ENCODE measurements at places on chromosomes 3 and 15. TPM values are rescaled to one million over a fixed set of nuclear protein-coding genes. Genes with fewer than 3 reads are reported as not detected.

Gene CCDC9B
- 26.4 TPM for total RNA-seq

- no peaks in the 10 kb centered on the region for H3K36me3 ChIP-seq
- H3K4me1 ChIP-seq = no peaks in the 10 kb centered on the region
- no peak for DNase-seq
Observed at GRCh38 chr15:74552773-74553441, 11.9 kb downstream of the ARID3B start.

DNA sequence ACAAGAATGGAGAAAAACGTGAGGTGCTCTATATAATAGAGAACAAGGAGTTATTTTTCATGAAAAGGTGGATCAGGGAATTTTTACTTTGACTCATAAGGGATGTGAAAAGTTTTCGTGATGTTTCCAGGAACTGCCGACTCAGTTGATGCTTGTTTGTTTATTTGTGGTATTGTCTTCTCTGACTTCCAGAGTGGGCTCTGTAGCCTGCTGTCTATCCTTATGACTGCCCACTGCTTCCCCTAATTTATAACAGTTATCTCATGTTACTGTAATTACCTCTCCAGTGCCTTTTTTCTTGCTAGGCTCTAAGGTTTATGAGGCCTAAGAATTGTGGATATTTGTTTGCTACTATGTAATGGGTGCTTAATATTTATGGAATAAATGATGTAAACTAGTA is 12.3 kb downstream of the ARL13B start:
- no peaks in the 10 kb centered on the region for H3K27me3 ChIP-seq
- H3K36me3 ChIP-seq = no peaks in the 10 kb centered on the region
- H3K4me3 ChIP-seq = no peak overlapping the region
- no peaks in the 10 kb centered on the region for H3K4me1 ChIP-seq
- no peak for DNase-seq

GRCh38 chr15:81105545-81105944 is 28.5 kb upstream of the CFAP161 start:
- DNase-seq = no peak
- H3K36me3 ChIP-seq = no peaks in the 10 kb centered on the region
- peaks cover 6% of the 10 kb centered on the region for H3K4me1 ChIP-seq
- H3K27me3 ChIP-seq = no peaks in the 10 kb centered on the region
- no peak overlapping the region for H3K4me3 ChIP-seq

GRCh38 chr3:61323094-61323493 is 71.8 kb upstream of the FHIT start:
- no peaks in the 10 kb centered on the region for H3K36me3 ChIP-seq
- no peak overlapping the region for H3K27ac ChIP-seq
- no peaks in the 10 kb centered on the region for H3K4me1 ChIP-seq
- H3K4me3 ChIP-seq = no peak overlapping the region
- H3K27me3 ChIP-seq = no peaks in the 10 kb centered on the region
